ENCODE measurements at places on chromosomes 2 and 18. TPM values are rescaled to one million over a fixed set of nuclear protein-coding genes. Genes with fewer than 3 reads are reported as not detected.

DNA sequence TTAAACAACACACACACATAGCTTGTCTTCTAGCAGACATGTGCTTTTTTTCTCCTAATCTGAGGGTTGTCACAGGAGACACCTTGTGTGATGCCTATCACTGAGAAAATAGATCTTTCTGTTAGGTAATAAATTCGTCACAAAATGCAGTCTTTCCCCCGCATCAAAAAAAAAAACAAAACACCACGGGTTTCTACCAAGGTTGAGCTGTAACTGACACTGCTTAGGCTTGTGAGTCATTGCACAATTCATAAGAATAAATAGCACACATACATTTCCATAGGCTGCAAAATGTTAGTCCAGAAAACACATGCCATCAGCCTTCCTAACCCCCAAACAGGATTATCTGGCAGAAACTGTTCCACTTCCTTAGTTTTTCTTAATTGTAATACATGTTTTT is 6.5 kb downstream of the TMEM163 start:
- DNase-seq, result no peak

GRCh38 chr18:13437034-13437433 is 218.5 kb downstream of the LDLRAD4 start:
- no peak for DNase-seq

- DNase-seq, result no peak
Observed at GRCh38 chr2:206341396-206341795, 66.9 kb downstream of the ZDBF2 start.

Gene NAPG
- polyA plus RNA-seq, result 32.3 TPM

Data from left kidney (tissue), 8 donors.